ENCODE measurements at places on chromosomes 3 and 15.
A peak's percentile ranks its signal among the peaks of the same experiment; 100 is the strongest.

DNA sequence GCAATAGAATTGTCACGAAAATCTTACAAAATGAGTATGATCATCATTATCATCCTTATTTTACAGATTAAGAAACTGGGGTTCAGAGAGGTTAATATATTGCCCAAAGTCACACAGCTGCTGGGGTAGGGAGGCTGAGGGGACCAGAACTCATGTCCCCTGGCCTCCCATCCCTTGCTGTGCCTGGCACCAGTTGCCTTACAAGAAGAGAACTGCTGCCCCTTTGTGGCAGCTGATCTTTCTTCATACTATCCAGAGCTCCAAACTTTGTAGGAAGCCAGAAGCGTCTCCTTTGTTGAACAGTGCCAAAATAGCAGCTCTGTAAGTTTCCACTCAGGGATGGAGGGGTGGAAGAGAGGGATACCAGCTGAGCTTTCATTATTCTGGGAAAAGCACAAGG lies 236.8 kb upstream of the TBC1D5 start:
- no peak for DNase-seq

GRCh38 chr3:55879901-55880331 lies 392.8 kb upstream of the WNT5A start:
- DNase-seq, result no peak

DNA sequence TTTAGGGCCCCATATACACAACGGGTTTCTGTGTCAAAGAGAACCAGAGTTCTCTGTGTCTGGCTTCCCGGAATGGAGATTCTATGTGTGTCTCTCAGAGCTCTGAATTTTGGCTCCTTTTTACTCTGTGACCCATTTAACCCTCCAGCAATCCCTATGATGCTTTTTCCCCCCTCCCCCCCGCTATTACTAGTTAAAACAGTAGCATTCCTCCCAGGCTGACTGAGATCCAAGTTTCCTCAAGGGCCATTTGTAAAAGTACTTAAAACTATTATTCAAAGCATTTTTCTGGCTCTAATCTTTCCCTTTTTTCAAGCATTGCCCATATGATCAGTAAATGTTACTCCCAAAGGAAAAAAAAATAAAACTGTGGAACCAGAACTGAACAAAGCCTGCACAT lies 6.6 kb upstream of the STAC start:
- no peak for DNase-seq

DNA sequence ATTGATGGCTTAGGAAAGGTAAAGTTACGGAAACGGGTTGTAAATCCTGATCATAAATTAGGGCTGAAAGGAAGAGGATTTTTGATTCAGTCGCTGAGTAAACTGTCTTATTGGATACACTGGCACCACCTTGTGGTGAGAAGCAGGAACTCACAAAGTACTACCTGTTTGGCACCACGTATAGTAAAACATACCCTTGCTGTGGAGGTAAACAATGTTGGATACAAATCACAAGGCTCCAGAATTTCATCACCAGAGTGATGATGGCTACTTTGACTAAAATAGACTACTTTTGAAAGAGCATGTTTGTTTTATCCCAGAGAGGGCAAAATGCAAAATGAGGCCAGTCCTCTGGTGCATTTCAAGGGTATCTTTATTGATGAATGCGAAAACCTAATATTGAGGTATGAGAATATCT lies 216.9 kb downstream of the IGSF11 start:
- no peak for DNase-seq

GRCh38 chr3:65713016-65713415 lies 325.7 kb downstream of the MAGI1 start:
- no peak for DNase-seq

DNA sequence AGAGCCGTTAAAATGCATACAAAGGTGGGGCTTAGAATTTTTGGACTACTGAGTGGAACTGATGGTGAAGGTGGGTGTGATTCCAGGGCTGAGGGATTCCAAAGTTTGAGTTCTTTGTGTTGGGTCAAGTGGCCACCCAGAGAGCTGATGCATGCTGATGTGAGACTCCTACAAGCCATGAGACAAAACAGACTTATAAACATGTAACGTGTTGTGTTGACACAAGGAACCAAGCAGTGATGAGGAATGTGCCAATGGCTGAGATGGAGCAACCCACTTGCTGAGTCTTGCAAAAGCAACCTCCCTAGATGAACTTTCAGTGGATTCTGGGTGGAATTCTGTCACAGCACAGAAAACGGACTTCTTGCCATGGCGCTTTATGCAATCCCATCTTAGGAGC lies 289.0 kb downstream of the TLE3 start:
- no peak for DNase-seq

DNA sequence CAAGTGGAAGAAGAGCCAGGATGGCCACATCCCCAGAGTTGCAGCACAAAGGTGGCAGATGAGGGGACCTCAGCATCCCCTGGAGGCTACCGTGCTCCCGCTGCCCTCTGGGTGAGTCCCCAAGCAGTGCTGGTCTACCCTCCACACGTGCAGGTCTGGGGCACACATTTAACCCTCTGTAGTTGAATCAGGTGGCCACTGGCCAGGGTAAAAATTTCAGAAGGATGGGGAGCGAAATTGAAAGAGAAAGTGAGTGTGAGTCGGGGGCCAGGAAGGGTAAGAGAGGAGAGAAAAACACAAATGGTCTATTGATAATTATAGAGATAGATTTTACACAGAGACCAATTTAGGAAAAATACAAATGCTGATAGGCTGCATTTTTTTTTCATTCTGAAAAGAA lies 139.5 kb upstream of the EIF1B start:
- DNase-seq, result no peak

GRCh38 chr3:54797111-54797510 lies 130.7 kb downstream of the LRTM1 start:
- DNase-seq, result no peak

- DNase-seq, result no peak
These were observed 2.2 kb upstream of the LYZL4 start for GRCh38 chr3:42412526-42413155.

- no peak for DNase-seq
These were observed 283.1 kb downstream of the NEK10 start for GRCh38 chr3:27085829-27086730.

DNA sequence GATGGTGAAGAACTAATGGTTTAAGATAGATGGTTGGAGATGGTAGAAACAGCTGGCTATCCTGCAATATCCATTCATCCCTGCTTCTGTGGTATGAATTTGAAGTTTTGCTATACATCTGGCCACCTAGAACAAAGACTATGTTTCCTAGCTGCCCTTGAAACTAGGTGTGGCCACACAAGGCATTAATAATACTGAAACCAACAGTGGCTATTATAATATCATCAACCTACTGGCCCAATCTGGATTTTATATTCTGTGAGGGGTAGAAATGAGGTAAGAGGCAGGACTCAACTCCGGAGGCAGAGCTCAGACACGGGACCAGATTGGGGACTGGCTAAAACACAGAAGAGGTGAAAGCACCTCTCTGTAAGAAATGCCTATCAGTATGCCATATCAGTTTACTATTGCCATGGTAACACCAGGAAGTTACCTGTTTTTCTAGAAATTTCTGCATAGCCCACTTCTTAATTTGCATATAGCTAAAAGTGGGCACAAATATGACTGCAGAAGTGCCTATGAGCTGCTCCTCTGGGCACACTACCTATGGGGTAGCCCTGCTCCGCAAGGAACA lies 8.4 kb downstream of the IFT80 start:
- DNase-seq, result no peak

GRCh38 chr15:88191812-88192165 lies 64.8 kb downstream of the NTRK3 start:
- no peak for DNase-seq

DNA sequence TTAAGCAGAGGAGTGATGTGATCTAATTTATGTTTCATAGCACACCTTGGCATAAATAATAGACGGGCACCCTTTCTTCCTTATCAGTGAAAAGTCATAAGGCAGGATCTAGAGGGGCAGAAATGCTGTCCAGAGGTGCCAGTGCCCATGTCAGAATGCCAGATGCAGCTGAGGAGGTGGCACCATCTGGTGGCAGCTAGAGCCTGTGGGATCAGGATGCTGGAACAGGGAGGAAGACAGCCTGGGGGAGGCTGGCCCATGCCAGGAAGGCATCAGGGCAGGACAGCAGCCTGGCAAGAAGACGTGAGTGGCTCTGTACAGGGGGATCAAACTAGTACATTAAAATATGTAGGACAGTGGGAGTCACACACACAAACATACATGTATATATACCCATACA lies 16.5 kb downstream of the MYH15 start:
- no peak for DNase-seq

- no peak for DNase-seq
These were observed 133.2 kb downstream of the ALDH1A2 start for GRCh38 chr15:57932348-57932747.

DNA sequence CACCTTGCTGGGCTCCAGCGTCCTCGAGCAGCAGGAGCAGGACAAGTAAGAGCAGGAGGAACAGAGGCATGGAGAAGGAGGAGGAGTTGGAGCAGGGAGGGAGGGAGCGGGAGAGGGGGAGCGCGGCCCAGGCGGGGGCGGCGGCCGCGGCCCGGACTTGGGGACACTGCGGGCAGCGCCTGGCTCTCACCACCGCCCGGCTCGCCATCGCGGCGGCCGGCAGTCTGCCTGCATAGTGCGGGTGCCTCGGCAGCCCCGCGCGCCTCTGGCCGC lies 440 bp downstream of the DCBLD2 start:
- DNase-seq, result peak; percentile 32
